ENCODE measurements at places on chromosomes 11 and 22. TPM values are rescaled to one million over a fixed set of nuclear protein-coding genes. Genes with fewer than 3 reads are reported as not detected.
A peak's percentile ranks its signal among the peaks of the same experiment; 100 is the strongest.

DNA sequence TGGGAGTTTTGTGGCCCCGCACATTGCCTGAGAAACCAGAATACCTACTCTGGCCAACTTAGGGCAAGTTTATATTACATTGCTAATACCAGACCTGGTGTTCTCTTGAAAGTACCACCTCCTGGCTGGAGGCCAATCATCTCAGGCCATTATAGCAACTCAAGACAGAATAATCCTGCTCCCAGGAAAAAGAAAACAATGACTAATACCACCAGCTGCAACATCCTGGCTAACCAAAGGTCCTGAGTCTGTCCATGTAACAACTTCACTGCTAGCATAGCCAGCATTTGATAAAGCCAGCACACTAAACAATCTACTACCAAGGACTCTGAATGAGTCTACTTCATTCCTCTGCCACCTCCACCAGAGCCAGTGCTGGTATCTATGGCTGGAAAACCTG is 1298.7 kb upstream of the CNTN5 start:
- no peak for DNase-seq

TRPM5 gene
- total RNA-seq = not detected

DNA sequence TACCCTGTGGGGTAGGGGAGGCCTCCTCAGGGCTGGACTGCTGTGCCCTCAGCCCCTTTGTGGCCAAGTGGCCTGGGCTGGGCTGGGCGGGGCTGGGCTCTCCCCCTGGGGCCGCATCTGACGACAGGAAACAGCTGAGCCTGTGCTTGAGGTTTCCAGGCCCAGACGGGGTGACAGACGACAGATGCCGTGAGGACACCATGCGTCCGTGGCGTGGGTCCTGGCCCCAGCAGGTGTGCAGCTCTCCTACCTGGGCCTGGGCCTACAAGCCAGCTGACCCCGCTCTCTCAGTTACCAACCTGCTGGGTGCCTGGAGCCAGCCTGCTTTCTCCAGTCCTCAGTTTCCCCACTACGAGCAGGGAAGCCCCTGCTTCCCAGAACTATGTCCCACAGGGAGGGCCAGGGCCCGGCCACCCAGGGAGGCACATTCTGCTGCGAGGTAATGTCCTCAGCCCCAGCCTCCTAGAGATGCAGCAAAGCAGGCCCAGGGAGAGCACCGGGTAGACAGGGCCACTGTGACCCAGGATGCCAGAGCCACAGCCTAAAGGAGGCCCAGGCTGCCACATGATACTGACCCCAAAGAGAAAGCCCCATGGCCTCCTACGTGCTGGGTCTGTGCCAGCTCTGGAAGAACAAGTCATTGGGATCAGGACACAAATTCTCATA is 181.3 kb downstream of the IGLL1 start:
- no peak for DNase-seq

BANF1 gene
- total RNA-seq = 20.3 TPM

DNA sequence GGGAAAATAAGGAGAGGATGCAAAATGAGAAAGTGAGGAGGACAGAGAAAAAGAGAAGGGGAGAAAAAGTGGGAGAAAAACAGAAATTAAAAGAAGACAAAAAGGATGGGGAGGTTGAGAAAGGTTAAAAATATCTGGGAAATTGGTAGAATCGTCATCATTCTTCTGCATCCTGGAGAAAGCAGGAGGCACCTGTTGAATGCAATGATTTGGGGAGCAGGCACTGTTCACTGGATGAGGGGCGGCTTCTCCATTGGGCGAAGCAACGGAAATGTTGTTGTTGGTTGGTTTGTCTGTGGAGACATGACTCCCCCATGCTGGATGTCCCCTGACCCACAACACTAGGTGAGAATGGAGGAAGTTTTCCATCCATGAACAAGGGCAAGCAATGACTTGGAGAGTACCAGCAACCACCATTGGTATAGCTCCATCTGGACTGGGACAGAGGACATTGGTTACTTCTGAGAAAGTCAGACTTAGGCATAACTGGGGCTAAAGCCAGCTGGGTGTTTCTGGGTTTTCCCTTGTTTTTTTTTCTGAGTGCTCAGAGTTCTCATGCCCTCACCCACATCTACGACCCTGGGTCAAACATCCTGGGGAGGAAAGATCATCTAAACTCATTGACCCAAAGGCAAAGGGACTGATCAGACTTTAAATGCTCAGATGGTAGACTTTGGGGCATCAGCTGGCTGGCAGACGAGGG is 11.9 kb upstream of the CD44 start:
- no peak for DNase-seq

DNA sequence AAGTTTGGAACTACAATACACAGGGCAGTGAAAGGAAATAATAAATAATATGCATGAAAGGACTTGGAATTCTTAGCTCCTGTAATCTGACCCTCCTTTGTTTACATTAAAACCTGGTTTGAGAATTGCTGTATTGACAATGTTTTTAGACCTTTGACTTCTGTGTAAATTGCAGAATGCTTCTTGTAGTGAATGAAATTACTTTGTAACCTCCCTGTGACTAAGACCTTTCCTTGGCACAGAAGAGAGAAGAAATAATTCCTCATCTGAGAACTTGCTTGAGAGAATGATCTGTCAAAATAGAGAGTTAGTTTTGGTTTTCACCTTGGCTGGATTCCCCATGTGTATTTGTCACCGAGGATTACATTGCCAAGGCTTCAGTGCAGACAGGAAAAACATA is 640.0 kb upstream of the ANO5 start:
- no peak for DNase-seq

- DNase-seq = no peak
Measured at GRCh38 chr11:69051381-69052342, 2.9 kb downstream of the TPCN2 start.

GRK3 gene
- total RNA-seq = 1.3 TPM

TUT1 gene
- total RNA-seq = 19.3 TPM

DNA sequence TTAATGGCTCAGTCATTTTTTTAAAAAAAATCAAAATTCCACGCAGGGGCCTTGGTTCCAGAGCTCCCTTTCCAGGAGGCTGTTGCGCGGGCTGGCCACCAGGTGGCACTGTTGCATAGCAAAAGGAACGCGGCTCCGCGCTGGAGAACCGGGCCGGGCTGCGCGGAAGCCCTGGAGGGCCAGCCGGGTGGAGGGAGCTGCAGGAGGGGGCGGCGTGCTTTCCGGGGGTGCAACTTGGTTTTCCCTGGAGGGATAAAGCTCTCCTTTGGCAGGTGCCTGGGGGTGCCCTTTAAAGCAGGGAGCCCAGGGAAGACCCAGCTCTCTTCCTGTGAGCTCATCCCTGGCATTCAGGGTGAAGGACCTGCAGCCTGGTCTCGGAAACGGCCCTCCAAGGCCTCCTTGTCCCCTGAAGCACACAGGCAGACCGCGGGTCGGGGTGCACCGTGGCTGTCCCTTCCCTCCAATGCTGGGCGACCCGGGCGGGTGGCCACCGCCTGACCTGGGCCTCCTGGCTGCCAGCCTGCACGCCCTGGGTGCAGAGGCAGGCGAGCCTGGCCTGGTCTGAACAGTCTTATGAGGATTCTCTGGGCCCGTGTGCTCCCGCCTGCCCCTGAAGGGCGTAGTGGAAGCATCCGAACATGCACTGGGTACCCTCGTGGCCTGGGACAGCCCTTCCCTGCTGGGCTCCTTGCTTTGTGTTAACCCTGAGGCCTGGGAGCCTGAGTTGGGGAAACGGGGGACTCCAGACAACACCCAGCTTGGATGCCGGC is 23.4 kb downstream of the KRTAP5-5 start:
- DNase-seq = peak; percentile 80

- DNase-seq = no peak
Measured at GRCh38 chr11:46112961-46113607, 8.2 kb downstream of the PHF21A start.

PIWIL4 gene
- total RNA-seq = 8.0 TPM

GRCh38 chr22:49349841-49350381 is 477.8 kb downstream of the BRD1 start:
- DNase-seq = peak; percentile 6

HEPHL1 gene
- not detected for total RNA-seq

- no peak for DNase-seq
Measured at GRCh38 chr11:120133216-120134105, 4.5 kb downstream of the TRIM29 start.

GRCh38 chr22:49086181-49086580 is 741.5 kb downstream of the BRD1 start:
- no peak for DNase-seq

- no peak for DNase-seq
Measured at GRCh38 chr11:117559698-117560097, 232.0 kb downstream of the CEP164 start.

GRCh38 chr11:122207921-122208764 is 92.1 kb upstream of the BLID start:
- no peak for DNase-seq

IL10RA gene
- 45.9 TPM for total RNA-seq

GRCh38 chr22:23791738-23792645 is 5.2 kb downstream of the SMARCB1 start:
- DNase-seq = no peak

POTEH gene
- total RNA-seq = not detected

DNA sequence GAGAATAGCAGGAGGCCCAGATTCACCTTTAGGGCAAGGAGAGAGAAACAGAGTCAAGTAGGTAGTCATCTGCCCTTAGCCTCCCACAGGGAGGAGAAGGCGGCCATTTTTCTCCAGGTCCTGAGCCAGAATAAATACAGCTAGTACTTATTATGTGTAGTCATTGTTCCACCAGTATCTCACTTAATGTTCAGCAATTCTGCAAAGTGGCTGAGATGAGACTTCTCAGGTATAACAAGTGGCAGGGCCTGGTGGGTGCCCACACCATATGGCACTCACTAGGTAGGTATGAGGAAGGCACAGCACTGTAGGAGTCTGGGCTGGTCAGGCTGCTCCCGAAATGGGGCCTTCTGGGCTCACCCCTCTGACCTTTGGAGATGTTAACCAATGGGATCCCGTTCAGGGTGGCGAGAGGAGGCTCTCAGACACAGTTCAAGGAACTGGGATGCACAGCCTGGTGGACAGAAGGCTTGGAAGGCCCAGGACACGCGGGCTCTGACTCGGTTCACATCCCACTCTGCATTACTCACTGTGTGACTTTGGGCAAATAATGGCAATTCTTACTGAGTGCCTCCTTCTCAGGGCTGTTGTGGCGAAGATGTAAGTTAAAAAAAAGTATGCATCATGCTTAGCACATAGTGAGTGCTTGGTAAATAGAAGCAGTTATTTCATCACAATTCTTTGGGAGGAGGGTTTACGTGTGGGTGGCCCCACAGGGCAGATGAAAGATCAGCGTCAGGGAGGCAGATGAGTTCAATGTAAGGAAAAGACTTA is 25.1 kb downstream of the RTN4RL2 start:
- DNase-seq = no peak

- no peak for DNase-seq
Measured at GRCh38 chr11:24591283-24591682, 94.4 kb downstream of the LUZP2 start.

RASSF10 gene
- total RNA-seq = 5.8 TPM

GRCh38 chr22:44196731-44197131 is 16.0 kb downstream of the PARVG start:
- no peak for DNase-seq

DNA sequence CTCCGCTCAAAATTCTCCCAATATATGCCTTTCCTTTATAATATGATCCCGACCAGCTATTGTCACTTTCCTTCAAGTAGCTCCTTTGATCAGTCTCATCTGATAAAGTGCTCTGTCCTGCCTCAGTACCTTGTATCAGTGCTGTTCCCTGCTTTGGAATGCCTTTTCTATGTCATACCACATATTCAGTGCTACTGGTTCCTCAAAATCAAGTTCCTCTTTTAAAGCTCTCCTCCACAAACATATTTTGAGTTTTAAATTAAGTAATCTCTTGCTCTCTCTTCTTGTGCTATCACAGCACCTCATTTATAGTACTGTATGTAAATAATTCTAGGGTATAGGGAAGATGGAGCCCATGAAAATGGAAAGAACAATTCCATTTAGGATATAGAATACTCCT is 137.1 kb upstream of the CTSC start:
- DNase-seq = no peak

CAPRIN1 gene
- total RNA-seq = 167 TPM

DNA sequence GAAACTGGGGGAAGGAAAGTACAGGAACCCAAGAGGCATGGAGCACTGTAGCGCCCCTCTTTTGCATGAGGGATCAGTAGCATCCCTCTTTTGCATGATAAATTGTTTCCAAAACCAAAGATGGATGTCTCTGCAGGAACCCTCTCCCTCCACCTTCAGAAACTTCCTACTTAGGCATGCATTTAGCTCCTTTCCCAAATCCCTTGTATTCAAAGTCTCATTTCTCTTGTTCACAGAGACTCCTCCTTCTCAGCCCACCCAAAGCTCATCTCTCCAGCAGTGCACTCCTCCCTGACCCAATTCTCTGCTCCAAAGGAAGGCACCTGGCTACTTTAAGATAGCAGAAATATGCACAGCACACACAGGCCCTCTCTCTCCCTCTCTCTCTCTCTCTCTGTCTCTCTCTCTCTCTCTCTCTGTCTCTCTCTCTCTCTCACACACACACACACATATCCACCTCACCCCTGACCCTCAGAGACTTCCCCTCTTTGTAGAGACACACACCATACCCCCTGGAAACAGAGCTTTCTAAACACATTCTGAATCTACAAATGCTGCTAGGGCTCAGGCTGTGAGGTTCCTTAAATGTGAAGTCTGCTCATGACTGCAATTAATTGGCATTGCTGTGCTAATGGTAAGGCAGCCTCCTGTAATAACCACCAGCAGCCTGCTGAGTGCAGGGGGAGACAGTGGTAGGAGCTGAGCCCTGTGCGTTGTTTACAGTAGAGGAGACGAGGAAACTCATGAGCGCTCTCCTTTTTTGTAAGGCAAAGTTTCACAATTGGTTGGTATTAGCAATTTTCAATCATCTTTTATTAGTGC is 519.6 kb downstream of the NTM start:
- no peak for DNase-seq

DNA sequence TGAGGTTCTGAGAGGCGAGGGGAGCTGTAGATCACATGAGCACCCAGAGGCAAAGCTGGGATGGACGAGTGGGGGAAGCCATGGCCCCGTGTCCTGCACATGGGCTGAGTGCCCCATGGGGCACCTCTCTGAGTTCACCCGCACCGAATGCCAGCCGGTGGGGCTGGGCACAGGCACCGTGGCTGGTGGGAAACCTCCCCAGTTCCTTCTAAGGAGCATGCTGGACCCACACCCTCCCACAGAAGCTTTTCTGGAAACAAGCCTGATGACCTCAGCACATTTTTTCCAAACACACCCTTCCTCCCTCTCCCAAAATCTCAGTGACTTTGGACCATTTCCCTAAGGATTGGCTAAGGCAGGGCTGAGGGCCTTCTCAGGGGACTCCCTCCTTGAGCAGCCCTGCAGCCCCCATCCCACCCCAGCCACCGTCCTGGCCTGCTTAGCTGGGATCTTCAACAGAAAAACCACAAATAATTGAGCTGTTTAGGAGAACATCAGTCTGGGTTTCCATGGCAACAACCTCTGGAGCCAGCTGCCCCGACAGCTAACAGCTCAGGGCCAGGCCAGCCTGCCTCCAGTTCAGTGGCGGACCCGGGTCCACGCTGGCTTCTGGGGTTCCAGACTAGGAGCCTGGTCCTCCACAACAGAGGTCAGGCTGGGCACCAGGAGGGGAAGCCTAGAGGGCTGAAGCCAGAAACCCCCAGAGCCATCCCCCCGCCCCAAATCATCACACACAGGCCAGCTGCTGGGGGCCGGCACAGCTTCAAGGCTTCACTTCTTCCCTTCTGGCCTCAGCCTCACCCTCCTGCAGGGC is 18.1 kb upstream of the LINC01488 start:
- peak; percentile 41 for DNase-seq

CEP126 gene
- total RNA-seq = 5.3 TPM
